ENCODE measurements at places on chromosomes 2 and 18.
A peak's percentile ranks its signal among the peaks of the same experiment; 100 is the strongest.

- no peak for DNase-seq
These were observed 9.6 kb upstream of the LRP1B start for GRCh38 chr2:142140434-142140845.

DNA sequence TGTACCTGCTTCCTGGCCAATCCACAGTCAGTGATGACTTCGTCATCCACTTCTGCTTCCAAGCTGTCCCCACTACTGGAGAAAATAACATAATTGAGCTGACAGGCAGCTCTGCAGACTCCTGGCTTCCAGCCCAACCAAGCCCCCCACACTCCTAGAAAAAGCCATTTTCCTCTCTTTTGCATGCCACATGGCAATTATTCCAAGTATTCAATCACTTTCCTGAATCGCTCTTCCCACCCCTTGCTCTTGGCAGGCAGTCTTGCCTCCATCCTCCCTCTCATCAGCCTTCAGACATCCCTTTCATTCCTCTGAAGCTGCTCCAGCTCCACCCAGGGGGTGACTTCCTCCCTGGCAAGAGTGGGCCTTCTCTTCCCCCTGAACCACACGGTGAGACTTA is 14.3 kb upstream of the ST8SIA5 start:
- no peak for DNase-seq

DNA sequence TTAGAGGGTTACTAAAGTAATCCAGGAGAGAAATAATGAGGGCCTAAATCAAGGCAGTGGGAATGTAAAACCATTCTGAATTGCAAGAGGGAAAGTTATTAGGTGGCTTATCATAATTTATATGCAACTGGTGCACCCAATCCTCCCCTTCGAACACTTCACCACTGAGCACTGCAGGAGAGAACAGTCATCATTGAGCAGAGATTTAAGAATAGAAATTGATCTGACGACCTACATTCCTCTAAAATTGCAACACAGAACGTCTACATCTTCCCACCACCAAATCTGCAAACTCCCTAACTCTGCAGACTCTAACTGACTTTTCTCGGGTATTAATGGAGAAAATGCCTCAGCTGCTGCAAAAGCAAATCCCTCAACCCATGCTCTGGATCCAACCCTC is 138.5 kb upstream of the CDH20 start:
- DNase-seq: no peak

DNA sequence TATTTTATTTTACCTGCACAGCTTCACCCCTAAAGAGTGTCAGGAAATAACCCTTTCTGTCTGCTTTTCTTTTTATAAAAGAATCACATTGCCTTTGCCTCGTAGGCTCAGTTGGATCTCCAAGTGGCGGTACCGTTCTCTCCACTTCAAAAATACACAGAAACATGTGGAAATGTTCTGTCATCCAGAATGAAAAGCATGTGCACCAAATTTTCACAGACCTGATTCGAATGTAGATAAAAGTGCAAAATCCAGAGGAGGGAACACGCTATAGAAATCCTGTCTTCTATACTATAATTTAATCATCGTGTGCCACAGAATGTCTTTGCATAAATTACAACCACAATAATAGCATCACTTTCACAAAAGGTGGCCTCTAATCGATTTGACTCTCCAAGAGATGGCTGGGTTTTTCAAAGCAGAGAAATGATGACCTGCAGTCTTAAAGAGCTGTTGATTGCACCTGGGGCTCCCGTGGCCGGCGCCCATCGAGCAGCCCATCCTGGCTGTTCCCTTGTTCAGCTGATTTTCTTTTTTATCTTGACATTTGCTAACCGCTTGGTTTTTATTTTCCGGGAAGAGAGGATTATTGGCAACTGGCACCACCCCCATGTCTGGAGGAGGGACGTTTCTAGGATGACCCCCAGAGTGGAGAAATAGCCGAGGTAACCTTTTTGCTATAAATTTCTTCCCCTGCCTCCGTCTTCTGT is 290.2 kb downstream of the SOX11 start:
- no peak for DNase-seq

DNA sequence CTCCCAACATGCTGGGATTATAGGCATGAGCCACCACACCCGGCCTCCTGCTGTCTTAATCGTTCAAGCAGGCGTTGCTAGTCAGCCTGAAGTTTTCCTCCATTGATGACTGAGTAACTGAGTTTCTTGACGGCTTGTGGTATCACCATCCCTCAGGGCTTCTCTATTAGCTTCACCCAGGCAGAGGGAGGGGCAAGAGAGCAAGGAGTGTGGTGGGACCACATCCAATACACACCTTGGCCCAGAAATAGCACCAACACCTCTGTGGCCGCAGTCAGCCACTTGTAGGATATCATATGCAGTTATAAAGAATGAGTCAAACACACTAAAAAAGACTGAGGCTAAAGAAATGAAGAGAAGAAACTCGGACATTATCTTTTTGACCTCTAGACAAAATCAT is 1009.4 kb upstream of the CELF4 start:
- no peak for DNase-seq

GRCh38 chr2:160889439-160890170 is 270.6 kb upstream of the TANK start:
- DNase-seq: no peak

DNA sequence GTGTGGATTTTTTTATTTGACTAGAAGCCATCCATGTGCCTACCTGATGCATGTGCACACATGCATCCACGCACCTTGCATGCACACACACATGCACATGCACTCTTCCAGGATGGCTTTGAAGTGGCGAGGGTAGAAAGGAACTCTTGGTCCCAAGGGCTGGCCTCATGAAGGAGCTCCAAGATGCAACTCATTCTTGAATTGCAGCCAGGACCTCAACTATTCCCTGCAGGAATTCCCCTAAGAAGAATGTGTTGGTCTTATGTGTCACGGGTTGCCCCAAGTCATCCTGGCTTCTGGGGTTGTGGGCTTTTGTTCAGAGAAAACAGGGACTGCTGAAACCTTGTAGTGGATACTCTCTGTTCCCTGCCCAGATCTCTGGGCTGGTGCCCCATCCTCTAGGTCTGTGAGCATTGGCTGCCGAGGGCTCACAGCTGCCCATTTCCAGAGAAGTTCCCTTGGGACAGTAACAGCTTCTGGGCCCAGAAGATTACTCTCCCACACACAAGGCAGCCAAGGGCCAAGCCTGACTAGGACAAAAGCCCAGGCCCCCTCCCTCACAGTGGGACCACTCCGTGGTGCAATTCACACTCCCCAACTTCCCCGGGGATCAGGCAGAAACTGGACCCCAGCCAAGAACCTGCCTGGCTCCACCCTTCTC is 137.6 kb downstream of the COPS8 start:
- DNase-seq: peak; percentile 97

- DNase-seq: no peak
These were observed 2.4 kb upstream of the EVX2 start for GRCh38 chr2:176085861-176086771.

DNA sequence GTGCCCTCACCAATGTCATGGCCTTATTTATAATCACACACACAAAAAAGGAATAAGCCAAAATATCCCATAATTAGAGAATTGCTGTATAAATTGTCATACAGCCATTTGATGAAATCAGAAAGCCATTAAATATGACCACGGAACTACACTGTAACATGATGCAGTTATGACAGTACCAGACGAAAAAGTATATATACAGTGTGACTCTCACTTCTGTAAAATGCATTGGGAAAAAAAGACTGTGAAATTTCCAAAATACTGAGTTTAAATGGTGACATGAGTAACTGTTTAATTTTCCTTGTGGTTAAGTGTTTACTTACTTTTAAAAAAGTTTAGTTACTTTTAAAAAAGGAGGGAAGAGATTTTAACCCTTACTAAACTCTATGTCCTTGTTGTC is 25.4 kb downstream of the UXS1 start:
- no peak for DNase-seq

DNA sequence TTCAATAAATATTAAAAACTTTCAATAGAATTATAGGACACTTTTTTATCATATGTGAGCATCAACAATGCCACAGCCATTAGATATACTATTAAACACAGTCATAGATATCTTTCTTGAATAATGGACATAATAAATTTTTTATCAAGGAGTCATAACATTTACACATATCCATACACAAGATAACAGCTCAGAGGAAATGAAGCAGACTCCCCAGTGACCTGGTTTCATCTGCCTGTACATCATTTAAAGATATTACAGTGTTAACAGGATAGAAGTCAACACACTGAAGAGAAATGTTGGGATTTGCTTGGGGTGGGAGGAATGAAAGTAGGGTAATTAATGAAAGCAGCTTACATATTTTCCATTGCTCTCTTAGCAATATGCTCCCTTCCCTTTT is 5.1 kb downstream of the SCG2 start:
- DNase-seq: no peak

- DNase-seq: no peak
These were observed 116.4 kb upstream of the PPP1CB start for GRCh38 chr2:28635191-28635611.

GRCh38 chr2:174824068-174824467 is 59.8 kb upstream of the CHRNA1 start:
- no peak for DNase-seq

GRCh38 chr2:158781353-158781961 is 13.7 kb upstream of the DAPL1 start:
- no peak for DNase-seq

- no peak for DNase-seq
These were observed 487.2 kb downstream of the DCDC2C start for GRCh38 chr2:4190548-4190947.

DNA sequence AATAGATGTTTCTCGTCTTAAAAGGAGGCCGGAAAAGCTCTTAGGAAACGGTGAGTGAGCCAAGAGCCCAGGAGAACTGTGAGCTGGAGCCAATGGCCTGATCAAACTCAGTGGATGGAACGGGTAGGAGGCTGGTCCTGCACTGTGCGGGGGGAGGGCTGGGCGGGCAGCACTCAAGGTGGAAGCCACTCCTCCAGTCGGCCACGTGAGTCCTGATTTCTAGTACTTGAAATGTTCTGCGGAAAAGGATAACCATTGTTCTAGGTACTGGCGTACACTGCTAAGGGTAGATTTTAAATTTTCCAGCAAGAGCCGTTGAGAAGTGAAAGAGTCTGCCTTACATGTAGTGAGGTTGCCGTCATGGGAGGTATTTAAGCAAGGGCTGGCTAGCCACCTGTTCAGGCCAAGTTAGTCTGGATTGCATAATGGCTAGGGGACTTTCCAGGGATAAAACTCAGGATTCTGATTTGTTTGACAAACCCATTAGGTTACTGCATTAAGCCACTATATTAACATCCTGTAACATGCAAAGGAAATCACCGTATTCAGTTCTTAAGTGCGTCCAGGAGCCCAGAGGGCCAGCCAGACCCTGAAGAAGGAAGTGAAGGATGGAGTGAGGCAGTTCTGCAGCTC is 51.3 kb upstream of the ODC1 start:
- no peak for DNase-seq

- DNase-seq: no peak
These were observed 3.7 kb downstream of the EEF1B2 start for GRCh38 chr2:206163251-206163880.

- DNase-seq: no peak
These were observed 142.9 kb upstream of the FIGN start for GRCh38 chr2:163878718-163879117.

DNA sequence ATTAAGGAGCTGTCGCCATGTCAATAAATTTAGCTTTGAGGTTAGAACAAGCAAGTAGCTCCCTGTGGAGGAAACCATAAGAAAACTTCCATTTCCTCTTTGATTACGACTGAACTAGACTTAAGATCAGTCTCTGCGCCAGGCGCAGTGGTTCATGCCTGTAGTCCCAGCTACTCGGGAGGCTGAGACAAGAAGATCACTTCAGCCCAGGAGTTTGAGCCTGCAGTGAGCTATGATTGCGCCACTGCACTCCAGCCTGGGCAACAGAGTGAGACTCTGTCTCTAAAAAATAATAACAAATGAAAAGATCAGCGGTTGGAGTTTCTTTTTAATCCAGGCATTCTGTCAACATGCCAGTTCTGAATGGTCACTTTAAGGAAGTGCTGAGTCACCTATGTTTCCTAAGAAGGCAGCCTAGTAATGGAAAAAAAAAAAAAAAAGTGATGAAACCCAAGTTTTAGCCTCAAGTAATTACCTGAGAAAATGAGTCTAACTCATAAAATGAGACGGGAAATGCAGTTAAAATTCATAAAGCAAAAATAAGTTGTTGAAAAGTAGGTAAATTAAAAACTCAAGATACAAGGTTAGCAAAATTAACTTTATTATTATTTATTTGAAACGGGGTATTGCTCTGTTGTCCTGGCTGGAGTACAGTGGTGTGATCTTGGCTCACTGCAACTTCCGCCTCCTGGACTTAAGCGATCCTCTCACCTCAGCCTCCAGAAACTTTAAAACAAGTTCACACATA is 10.2 kb downstream of the C18orf32 start:
- DNase-seq: no peak

DNA sequence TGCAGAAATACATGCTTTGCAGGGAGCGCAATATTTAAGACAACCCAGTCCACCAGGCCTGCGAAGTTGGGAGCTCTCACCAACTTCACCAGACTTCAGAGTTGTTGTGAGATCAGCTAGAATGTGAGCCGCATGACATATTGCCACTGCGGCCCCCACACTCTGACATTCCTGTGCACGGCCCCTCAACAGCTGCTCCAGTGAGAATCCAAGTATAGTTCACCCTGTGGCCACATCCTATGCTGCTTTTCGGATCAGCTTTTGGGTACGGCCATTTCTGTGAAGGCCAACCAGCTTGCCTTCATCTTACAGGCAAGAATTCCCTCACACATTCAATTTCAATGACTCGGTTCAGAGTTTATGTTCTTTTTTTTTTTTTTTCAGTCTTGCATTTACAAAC is 177.8 kb downstream of the SOX11 start:
- no peak for DNase-seq

DNA sequence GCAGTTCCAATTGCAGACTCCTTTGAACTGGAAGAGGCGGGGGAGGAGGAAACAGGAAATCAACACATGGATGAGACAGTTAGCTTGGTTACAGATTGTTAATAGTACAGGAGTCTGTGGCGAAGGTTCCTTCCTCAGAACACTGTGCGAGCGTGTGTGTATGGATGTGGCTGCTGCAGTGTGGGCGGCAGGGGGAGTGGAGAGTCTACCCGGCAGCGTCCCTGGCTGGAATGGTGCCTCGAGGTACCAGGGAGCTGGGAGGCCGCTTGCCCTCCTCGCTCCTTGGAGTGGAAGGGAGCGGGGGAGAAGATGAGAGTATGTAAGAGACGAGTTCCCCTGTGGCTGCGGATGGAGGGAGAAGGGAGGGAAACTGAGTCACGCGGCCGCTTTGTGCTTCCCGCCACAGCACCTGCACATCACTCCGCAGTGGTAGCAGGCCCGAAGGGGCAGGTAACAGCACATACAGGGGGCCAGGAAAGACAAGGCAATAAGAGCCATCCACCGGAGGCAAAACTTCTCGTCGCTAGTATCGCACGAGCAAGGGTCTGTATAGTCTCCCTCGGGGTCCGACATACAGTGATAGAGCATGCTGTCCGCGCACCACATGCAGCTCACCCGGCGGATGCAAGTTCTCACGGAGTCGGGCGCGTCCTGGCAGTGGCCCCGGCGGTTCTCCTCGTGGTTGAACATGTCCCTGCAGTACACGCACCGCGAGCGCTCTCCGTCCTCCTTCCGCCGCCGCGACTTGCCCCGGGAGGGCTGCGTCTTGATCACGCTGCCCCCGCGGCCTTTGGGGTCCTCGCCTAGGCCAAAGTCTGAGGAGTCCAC is 85.7 kb downstream of the ACTR2 start:
- DNase-seq: no peak
